ENCODE measurements at places on chromosomes 16 and 17.

GRCh38 chr17:16593356-16594102, 24.5 kb upstream of the ZNF287 start:
- no peak for DNase-seq

GRCh38 chr16:29791845-29792807, 1.6 kb downstream of the KIF22 start:
- no peak for DNase-seq

GRCh38 chr16:77250400-77250799, 51.2 kb downstream of the SYCE1L start:
- no peak for DNase-seq

DNA sequence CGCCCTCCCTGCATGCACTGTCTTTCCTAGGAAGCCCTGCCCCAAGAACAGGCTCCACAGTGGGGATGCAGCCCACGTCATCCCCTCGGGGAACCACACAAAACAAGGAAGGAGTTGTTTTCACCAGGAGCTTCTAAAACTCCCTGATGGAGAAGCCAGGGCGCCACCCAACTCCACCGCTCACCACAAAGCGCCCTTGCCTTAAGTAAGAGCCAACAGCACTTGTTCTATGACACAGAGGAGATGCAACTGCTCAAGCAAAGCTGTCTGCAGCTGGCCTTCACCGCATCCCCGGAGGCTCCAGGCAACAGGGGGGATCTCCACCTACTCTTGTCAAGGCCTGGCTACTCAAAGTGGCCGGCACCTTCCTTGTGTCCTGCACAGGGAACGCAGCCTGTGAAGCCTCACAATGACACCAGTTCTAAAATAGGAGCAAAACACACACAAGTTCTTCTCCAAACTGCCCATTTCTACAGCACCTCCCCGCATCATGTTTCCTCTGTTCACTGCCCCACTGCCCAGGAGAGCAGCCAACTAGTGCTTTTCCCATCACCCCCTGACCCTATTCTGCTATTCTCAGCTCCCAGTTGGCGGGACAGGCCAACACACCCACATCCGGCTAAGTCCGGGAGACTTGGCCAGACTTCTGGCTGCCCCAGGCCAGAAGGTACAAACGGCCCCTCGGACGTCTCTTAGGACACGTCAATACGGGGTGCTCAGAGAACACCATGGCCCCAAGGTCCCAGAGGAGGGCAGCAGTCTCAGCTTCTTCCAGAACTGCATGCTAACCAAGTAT, 24.2 kb downstream of the MPG start:
- no peak for DNase-seq

GRCh38 chr16:89360760-89361435, 129.5 kb downstream of the ANKRD11 start:
- peak; percentile 64 for DNase-seq

DNA sequence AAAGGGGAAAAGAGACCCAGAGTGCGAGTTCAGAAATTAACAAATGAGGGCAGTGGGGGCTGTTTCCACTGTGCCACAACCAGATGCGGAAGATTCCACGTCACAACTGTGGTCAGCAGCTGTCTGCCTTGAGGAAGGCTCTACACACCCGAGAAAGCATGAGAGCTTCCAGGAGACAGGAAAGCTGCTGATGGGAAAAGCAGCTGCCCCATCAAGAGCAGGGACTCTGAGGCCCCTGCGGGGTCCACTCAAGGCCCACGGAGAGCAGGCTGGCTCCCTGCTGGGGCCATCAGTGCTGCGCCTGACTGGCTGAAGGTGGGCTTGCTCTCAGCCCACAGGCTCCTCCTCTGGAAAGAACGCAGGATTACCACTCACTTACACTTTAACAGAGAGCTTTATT, 14.8 kb upstream of the TRAP1 start:
- DNase-seq = no peak

- DNase-seq = peak; percentile 64
Measured at GRCh38 chr16:58755989-58756649, 22.0 kb upstream of the GOT2 start.

DNA sequence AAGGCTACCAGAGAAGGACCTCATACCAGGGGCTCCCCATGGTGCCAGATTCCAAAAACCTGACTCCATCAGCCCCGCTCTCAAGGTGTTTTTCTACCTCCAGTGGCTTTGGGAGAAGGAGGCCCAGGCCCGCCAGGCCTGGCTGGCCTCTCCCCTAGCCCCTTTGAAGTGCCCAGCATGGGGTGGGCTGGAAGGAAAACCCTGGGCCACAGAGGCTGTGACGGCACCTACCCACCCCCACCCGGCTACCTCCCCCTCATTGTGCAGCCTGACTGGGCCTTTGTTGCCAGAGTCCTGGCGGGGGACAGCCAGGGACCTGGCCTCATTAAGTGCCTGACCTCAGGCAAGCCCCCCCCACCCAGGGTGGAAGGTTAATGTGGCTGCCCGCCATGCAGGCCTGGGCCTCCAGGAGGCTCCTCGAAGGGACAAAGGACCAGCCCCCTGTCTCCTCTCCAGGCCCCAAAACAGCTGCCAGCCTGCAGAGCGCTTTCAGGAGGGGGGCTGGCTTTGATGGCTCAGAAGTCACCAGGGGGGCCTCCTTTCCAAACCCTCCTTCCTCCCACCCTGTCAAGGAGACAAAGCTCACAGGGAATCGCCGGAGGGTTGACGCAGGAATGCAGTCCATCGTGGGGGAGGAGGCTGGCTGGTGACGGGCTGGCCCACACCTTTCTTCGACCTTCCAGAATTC, 159.4 kb downstream of the ZNF423 start:
- no peak for DNase-seq

GRCh38 chr16:71746442-71747046, 22.0 kb upstream of the PHLPP2 start:
- no peak for DNase-seq

- DNase-seq = no peak
Measured at GRCh38 chr17:41689497-41690299, 1.0 kb downstream of the EIF1 start.

DNA sequence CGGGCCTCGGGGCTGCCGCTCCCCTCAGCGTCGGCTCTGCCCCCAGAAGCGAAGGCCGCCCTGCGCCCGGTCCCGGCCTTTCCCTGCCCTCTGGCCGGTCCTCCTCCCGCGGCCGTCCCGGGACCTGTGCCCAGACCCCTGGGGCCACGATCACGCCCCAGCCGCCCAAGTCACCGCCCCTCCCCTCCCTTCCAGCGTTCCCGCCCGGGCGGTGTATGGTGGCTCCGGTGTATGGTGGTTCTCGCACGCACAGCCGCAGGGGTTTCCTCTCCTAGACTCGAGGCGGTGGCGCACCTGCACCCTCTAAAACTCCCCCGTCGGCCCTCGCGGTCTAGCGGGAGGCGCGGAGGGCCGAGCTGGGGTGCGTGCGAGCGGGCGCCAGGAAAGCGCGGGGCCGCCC, 10.0 kb downstream of the TIGD7 start:
- DNase-seq = no peak

GRCh38 chr17:66506641-66507040, 204.2 kb downstream of the PRKCA start:
- no peak for DNase-seq
